ENCODE measurements at places on chromosomes 6 and 20.

GRCh38 chr20:54642864-54643667, 167.7 kb downstream of the DOK5 start:
- no peak for DNase-seq

DNA sequence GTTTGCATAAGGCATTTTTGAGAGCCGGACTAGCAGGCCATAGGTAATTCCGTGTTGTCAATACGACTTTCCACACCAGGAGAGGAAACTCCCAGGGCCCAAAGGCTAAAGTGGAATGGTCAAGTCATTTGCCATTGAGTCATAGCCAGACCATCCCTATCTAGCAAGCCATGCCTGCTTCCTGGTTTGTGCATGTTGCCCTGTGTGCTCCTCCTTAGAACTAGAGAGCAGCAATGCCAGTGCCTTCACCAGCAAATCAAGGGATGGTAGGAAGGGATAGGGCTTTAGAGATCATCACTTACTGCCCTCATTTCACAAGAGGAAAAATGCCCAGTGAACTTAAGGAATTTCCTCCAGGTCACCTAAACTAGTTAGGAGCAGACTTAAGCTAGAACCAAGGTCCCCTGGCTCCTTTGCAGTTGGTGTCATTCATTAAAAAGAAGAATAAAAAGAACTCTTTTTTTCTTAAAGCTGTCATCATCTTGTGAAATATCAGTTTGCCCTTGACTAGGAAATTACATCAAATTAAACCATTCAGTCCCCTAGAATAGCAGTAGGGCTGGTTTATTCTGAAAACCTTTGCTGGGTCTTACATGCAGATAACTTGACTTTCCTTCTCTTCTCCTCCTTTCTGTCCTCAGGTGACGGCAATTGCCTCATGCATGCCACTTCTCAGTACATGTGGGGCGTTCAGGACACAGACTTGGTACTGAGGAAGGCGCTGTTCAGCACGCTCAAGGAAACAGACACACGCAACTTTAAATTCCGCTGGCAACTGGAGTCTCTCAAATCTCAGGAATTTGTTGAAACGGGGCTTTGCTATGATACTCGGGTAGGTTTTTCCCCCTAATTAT, 7.4 kb downstream of the TNFAIP3 start:
- no peak for DNase-seq

DNA sequence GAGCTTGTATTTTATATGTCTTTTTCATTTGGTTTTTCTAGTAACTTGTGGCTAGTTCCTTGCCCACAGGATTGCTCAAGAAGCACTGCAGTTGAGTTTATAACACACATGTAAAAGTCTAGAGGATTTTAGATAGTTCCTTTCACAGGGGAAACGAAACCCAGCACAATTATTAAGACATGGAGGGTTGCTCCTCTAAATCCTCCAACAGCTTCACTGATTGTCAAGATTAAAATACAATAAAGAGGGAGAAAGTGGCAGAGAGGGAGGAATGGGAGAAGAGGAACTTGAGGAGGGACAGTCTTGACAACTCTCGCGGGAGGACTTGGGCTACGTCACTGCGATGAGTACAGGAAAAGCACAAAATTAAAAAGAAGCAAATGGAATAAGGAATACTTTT, 9.7 kb upstream of the TBC1D7 start:
- DNase-seq = no peak

GRCh38 chr6:169092375-169092774, 161.3 kb downstream of the THBS2 start:
- DNase-seq = no peak

GRCh38 chr20:48350313-48350988, 477.3 kb downstream of the PREX1 start:
- DNase-seq = no peak

DNA sequence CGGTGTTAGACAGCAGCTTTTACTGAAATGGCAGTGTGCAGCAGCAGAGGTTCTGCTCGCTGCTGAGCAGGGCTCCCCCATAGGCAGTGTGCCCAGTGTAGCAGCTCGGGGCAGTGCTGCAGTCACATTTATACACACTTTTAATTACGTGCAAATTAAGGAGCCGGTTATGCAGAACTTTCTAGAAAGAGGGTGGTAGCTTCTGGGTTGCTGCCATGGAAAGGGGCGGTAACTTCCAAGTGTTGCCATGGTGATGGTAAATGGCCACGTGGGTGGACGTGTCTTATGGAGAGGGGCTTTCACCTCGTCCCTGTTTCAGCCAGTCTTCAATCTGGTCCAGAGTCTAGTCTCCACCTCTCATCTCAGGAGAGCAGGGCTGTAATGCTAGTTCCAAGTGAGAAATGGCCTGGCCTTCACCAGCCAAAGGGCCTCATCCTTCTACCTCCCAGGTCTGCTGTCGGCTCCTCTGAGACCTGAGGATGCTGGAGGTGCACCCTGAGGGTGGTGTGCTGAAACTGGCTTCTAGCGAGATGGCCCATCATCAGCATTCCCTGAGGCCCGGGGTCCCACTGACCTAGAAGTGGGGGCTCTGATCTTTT, 180.5 kb upstream of the PMEPA1 start:
- no peak for DNase-seq

DNA sequence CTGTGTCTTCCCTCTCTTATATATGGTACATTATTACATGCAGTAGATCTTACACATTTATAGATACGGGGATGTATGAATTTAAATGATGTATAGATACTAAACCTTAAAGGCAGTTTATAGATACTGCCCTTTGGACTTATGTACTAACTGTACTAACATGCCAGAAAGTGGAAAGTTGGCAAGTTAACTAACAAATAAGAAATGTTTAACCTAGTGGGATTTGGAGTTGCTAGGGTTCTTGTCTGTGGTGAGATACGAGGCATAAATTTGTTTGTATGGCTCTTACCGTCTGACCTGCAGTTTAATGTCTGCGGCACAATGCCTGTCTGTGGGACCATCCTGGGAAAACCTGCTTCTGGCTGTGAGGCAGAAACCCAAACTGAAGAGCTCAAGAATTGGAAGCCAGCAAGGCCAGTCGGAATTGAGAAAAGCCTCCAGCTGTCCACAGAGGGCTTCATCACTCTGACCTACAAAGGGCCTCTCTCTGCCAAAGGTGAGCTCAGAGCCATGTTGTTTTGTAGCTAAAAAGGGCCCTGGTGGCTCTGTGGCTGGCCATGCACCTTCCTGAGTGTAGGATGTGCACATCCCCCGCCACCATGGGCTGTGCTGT, 62.9 kb upstream of the SLC22A1 start:
- no peak for DNase-seq

DNA sequence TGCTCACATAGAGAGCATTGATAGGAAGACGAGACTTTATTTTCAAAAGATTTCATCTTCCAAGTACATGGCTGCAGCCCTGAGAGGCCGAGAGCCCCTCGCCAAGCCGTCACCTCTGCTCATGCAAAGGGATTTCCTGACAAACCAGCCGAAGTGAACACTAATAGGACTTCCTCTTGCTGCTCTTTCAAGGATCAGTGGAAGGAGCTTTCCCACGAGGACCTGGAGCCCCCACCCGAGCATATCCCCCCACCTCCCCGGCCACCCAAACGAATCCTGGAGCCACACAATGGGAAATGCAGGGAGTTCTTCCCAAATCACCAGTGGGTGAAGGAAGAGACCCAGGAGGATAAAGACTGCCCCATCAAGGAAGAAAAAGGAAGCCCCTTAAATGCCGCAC, 69.3 kb downstream of the PTPN1 start:
- no peak for DNase-seq

DNA sequence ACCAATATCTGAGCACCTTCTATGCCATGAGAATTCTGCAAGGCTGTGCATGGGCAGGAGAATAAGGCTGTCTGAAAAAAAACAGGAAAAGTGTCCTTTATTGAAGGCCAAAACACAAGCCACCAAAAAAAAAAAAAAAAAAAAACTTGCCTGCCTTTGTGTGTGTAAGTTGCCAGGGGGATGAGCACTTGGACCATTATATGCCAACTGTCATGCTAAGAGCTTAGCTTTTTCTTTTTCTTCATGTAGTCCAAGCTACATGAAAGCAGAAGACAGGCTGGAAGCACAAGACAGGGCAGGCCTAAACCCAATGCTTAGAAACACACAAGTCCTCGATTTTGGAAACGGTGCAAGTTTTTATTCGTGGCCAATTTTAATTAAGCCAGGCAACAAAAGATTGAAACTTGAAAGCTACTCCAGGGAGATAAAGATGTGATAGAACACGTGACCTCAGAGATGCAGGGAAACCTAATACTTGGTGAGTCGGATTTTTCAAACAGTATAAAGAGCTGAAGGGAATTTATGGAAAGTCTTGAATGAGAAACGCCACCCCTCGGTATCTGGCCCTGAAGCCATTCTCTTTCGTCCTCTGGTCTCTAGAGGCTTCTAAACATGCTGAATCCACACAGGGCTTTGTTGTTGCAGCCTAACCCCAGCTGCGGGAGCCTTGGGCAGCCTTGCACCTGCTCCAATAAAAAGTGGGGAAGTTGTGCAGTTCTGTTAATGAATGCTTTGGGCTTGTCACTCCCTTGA, 8.6 kb downstream of the BMP7 start:
- DNase-seq = no peak

GRCh38 chr6:18141805-18142590, 12.9 kb downstream of the TPMT start:
- DNase-seq = no peak

DNA sequence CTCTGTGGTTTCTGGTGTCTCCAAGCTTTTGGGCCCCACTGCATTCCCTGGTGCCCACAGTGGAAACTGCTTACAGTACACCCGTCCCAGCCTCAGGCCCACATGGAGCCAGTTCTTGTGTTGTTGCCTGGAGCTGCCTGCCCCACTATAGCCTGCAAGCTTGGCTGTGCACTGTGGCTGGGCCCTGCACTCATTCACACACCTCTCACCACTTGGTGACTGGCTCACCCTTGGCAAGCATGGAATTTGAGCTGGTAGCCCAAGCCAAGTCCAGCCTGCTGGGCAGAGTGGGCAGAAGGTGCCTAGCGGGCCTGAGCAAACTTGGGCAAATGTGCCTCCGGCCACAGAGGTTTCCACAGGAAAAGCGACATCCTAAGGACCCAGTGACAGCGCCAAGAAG, 472.3 kb downstream of the MMUT start:
- no peak for DNase-seq

- no peak for DNase-seq
These were observed 287.3 kb downstream of the BMP7 start for GRCh38 chr20:56979125-56979524.

DNA sequence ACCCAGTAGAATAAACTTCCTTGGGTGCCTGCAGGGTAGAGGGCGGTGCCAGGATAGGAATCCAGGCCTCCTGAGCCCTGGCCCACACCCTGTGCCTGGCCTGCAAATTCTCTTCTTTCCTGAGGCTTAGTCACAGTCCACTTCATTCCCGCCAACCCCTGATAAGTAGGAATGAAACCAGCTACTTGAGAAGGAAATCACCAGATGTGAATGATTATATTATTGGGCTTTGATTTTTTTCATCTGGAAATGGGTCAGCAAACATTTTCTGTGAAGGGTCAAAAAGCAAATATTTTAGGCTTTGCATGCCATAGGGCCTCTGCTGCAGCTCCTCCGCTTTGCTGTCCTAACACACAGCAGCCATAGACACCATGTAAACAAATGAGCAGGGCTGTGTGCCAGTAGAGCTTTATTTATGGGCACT, 50.2 kb downstream of the STK35 start:
- no peak for DNase-seq

DNA sequence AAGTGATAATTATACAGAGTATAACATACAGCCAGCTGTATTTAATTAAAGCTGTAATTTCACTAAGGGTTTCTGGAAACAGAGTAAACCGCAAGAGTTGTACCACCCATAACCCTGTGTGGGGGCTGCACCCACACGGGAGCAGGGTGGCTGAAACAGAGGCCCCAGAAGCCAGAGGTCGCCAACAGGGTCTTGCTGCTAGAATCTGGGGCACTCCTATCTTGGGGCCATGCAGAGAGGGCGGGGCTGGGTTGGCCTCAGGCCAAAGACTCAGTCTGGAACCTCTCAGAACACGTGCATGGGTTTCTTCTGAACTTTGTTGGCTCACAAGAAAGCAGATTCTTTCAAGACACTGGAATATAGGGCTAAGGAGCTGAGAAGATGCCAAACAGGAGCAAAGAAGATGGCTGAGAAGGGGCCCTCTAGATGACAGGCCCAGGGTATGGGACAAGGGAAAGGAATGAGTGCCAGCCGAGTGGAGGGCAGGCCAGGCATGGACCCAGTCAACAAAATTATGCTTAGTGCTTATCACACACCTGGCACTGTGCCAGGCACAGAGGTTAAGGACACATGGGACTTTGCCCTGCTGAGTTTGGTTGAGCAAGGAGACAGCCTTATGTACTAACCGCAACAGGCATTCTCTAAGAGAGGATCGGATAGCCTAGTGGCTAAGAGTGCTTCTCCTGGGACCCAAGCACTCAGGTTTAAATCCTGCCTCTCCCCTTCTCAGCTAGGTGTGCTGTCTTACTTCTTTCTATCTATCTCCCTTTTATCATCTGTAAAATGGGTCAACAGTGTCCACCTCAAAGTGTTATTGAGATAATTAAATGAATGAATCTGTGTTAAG, 96.6 kb upstream of the FOXP4 start:
- DNase-seq = no peak

GRCh38 chr20:49762940-49763766, 49.5 kb upstream of the B4GALT5 start:
- DNase-seq = no peak

DNA sequence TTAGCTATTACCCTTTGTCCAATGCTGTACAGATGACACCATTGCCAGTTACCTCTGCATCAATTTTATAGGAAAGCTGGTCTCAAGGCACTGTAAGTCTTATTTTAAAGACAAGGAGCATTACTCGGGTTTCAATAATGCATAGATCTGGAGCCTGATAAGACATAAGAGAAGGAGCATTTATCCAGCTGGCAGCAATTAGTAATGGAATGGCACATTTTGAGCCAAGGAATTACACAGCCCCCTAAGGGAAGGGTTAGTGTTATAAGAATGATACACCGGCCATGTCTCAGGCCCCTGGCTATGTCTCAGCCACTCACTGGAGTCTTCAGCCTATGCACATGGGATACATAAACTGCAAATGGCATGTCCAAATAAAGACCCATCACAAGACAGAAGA, 23.1 kb upstream of the TMEM242 start:
- no peak for DNase-seq

DNA sequence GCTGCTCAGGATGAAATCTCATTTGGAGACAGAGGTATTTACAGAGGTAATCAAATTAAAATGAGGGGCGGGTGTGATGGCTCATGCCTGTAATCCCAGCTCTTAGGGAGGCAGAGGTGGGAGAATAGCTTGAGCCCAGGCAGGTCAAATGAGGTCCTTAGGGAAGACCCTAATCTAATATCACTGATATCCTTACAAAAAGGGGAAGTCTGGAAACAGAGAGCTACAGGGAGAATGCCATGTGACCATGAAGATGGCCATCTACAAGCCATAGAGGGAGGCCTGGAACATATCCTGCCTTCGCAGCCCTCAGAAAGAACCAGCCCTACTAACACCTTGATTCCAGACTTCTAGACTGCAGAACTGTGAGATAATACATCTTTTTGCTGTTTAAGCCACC, 8.3 kb downstream of the MTCL3 start:
- no peak for DNase-seq

GRCh38 chr6:43547222-43547621, 28.6 kb downstream of the XPO5 start:
- DNase-seq = no peak
